ENCODE measurements at places on chromosomes 12 and 14.

GRCh38 chr12:104535369-104535768 lies 78.6 kb downstream of the CHST11 start:
- no peak for DNase-seq

GRCh38 chr12:15163030-15163976 lies 57.9 kb downstream of the RERG start:
- DNase-seq: no peak

- DNase-seq: no peak
Observed at GRCh38 chr12:25115677-25116076, 79.3 kb downstream of the DNAI7 start.

DNA sequence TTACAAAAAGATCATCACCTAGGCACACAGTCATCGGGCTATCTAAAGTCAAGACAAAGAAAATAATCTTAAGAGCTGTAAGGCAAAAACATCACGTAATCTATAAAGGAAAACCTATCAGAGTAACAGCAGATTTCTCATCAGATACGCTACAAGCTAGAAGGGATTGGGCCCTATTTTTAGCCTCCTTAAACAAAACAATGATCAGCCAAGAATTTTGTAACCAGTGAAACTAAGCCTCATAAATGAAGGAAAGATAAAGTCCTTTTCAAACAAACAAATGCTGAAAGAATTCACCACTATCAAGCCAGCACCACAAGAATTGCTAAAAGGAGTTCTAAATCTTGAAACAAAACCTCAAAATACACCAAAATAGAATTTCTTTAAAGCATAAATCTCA lies 191.6 kb upstream of the BMP4 start:
- DNase-seq: no peak

DNA sequence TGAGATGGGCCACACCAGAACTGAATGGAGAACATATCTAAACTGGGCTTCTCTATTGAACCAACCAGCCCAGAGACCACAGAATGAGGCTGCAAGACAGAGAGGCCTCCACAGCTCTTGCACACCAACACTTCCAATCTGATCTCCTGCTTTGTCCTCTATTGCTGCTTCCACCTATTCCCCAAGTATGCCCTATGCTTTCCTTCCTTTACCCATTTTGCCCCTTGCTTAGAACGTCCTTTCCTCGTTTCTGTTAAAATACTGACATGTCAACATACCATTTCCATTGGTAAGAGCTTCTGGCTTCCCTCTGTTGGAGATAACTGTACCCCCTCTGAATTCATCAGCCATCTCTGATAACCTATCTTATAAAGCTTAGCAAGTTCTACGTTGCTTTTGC lies 2.8 kb downstream of the SLC2A13 start:
- DNase-seq: no peak

DNA sequence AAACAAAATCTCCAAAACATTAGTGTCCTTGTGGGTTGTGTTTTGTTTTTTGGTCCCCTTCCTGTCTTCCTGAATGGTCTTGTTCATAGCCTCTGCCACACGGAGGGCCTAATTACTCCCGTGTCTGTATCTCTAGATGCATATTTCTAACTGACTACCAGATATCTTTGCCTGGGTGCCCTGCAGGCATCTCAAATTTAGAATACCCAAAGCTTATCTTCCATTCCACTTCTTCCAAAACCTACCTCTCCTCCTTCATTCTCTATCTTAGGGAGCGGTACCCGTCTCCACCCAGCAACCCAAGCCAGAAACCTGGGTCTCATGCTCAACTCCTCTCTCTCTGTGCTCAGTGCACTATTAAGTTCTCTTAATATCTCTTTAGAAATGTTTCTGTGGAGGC lies 10.9 kb upstream of the METAP2 start:
- no peak for DNase-seq

GRCh38 chr14:51701951-51702350 lies 50.2 kb downstream of the FRMD6 start:
- no peak for DNase-seq

DNA sequence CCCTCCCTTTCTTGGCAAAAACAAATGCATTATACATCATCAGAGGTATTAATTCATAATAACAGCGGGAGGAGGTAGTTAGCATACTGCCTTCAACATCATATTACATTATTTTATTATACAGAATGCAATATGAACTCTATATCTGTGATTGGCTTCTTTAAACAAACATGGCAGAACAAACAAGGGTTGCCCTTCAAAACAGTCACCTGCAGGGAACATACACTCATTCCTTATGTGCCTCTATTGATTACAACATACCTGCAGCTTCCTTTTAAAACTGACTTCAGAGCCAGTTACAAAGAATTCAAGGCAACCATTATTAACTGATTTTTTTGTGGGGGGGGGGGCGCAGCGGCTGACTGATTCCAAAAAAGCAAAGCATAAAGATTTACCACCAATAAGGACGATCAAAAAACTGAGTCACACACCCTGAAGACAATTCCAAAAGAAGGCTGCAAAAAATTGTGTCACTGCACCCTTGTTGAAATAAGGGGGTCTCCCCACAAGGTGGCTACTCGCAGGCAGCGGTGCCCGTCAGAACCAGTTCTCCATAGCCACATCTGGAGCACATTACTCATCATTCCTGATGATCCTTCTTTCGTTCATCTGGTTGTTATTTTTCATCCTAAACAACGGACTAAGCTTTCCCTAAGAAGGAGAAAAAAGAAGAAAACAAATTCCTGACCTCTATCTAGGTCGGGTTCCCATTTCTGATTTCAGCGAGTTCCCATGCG lies 51.8 kb downstream of the SMUG1 start:
- DNase-seq: no peak

- no peak for DNase-seq
Observed at GRCh38 chr12:124623344-124624035, 56.1 kb upstream of the NCOR2 start.

GRCh38 chr12:95755261-95755865 lies 35.2 kb downstream of the NTN4 start:
- DNase-seq: no peak

- no peak for DNase-seq
Observed at GRCh38 chr14:72850360-72850759, 43.5 kb downstream of the DPF3 start.

DNA sequence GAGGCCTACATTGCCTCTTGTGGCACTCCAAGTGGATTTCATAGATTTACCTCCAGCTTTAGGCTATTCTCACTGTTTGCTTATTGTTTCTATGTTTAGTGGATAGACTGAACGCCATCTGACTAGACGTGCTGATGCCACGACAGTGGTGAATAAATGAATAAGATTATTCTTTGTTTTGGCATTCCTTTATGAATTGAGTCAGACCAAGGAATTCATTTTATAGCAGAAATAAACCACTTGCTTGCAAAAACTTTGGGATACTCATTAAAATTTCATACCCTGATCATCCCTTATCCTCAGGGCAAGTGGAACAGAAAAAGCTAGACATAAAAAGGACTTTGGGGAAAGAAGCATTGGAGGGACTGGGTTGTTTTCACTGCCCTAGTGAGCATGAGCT lies 71.7 kb upstream of the FERMT2 start:
- DNase-seq: no peak

DNA sequence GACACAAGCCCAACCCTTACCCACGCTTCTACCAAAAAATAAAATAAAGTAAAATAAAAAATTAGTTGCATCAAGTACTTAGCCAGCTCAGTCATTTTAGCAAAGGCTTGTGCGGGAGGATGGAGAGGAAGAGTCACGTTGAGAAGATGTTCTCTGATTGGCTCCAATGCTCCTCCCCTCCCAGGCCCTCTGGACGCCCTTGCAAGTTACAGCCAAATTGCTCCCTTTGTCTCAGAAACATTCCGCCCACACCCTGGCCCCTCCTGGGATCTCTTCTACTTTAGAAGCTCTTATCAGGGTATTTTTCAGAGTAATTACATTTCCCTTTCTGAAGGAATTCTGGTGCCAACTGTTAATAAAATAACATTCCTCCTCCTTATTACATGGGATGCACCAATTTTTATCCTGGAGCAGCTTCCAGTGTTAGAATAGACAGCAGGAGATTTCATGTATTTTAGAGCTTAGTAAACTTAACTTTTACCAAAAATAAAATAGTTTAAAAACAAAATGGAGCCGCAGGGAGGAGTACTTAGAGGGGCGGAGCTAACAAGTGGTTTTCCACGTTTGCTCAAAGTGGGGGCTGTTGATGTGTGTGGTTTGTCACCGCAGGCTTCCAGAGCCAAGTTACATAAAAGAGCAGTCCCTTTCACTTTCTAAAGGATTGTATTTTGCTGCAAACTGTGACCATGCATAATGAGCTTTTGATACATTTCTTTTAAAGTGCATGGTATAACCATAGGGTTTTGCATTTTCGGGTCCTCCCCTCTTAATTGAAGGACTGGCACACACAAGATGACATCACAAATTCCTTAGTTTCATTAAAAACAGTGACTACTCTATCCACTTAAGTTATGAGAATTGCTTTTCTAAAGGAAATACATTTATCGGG lies 71.7 kb upstream of the RAP1B start:
- no peak for DNase-seq

DNA sequence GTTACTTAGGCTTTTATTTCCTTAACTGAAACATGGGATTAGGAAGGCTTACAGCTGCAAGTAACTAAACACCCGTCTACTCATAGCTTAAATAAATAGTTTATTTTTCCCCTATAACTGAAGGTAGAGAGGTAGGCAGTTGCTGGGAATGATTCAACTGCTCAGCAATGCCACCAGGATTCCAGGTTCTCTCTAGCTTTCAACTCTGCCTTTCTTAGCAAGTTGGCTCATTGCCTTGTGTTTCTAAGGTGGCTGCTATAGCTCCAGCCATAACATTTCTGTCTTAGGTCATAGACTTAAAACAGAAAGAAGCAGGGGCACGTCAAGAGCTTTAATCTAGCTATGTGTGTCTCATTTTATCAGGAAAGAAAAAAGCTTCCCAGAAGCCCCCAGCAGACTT lies 103.7 kb upstream of the MDM1 start:
- no peak for DNase-seq

DNA sequence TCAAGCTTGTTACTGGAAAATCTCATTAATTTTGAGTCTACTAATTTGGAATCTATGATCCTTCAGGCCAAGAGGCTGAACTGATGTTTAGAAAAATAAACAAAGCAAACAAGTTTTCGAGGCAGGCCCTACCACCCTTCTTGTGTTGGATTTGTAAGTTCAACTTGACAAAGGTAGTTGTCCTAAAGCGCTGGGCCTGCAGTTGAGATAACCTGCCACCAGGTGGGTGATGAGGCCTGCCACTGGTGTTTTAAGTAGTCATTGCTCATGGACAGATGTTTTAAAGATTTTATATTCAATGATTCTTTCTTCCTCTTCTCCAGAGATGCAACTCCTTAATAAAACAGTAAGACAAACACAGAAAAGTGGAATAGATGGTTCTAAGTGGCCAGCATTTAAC lies 19.4 kb downstream of the ACVRL1 start:
- DNase-seq: no peak

GRCh38 chr12:5988088-5988487 lies 43.0 kb upstream of the ANO2 start:
- DNase-seq: no peak

- DNase-seq: no peak
Observed at GRCh38 chr12:42663621-42664020, 74.1 kb upstream of the PRICKLE1 start.

GRCh38 chr12:104615048-104615561 lies 158.4 kb downstream of the CHST11 start:
- no peak for DNase-seq

DNA sequence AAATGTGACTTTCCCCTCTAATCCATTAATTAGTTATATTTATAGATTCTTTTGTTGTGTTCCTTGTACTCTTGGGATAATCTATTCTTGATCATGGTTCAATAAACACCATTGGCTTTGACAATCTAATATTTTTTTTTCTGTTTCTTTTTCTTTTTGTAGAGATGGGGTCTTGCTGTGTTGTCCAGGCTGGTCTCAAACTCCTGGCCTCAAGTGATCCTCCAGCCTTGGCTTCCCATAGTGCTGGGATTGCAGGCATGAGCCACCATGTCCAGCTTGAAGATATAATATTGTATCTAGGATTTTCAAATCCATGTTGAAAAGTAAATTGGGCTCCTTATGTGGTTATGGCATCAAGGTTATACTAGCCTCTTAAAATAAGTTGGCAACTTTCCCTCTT lies 6.2 kb downstream of the DNAL1 start:
- no peak for DNase-seq

DNA sequence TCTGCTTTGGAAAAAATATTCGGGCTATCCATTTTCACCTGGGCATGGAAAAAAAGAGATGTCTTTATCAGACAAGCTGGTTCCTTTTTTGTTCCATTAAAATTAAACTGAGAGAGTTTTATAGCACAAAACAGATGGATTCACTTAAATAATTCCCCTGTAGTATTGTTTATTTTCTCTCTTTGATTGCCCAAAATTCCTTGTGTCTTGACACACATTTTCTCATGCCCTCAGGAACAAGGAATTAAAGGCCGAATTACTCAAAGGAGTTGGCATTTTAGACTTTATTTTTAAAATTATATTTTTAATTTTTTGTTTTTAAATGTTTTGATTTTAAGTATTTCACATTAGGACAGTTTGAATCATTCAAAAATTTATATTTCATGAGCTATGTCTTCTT lies 69.6 kb upstream of the SLCO1C1 start:
- DNase-seq: no peak
